ENCODE measurements at places on chromosomes 4 and X. TPM values are rescaled to one million over a fixed set of nuclear protein-coding genes. Genes with fewer than 3 reads are reported as not detected.

Gene GABRE
- total RNA-seq, result 7.4 TPM

Gene ATP1B4
- not detected for total RNA-seq

Gene KLHL4
- 27.0 TPM for total RNA-seq

Gene MAGEH1
- 30.9 TPM for total RNA-seq

Gene ZC4H2
- 4.9 TPM for total RNA-seq

Gene C4orf17
- total RNA-seq, result not detected

Gene CAPN6
- total RNA-seq, result not detected

Gene SMS
- total RNA-seq, result 291 TPM

Gene PDZD4
- not detected for total RNA-seq

Gene NPY2R
- total RNA-seq, result not detected

Gene FGF13
- total RNA-seq, result not detected

Gene GPR143
- 5.5 TPM for total RNA-seq

Gene IL21
- total RNA-seq, result not detected

Gene ZFYVE28
- 3.3 TPM for total RNA-seq

Gene GPR119
- not detected for total RNA-seq

Gene UNC5C
- total RNA-seq, result under 0.01 TPM

Gene FMR1NB
- not detected for total RNA-seq

Gene SHROOM4
- total RNA-seq, result 21.3 TPM

Gene SYNPO2
- total RNA-seq, result under 0.01 TPM

Gene CT45A5
- total RNA-seq, result not detected

Gene NEIL3
- 10.2 TPM for total RNA-seq

Gene CT55
- not detected for total RNA-seq

Gene APBB2
- total RNA-seq, result 134 TPM

Gene PQBP1
- 99.7 TPM for total RNA-seq

Gene CCDC120
- total RNA-seq, result 0.61 TPM

Gene VCX
- total RNA-seq, result not detected

Gene SPP1
- 1.4 TPM for total RNA-seq

Gene ATP5ME
- 78.0 TPM for total RNA-seq

Gene NXF2B
- total RNA-seq, result not detected

Gene RTL3
- total RNA-seq, result not detected

Gene TDO2
- not detected for total RNA-seq

Gene RENBP
- 1.9 TPM for total RNA-seq

Gene NKX1-1
- not detected for total RNA-seq

Gene SPACA5
- total RNA-seq, result not detected

Gene CEP44
- 11.4 TPM for total RNA-seq

Gene DDIT4L
- 2.9 TPM for total RNA-seq

Gene OTC
- total RNA-seq, result not detected

Gene SSX1
- not detected for total RNA-seq

Gene PUDP
- total RNA-seq, result 17.5 TPM

Gene BLOC1S4
- total RNA-seq, result 14.9 TPM

Gene OTUD4
- 27.1 TPM for total RNA-seq

Gene HPGDS
- total RNA-seq, result not detected

Gene F8A1
- total RNA-seq, result 1.2 TPM

Gene MXRA5
- total RNA-seq, result 0.46 TPM

Gene MTNR1A
- total RNA-seq, result not detected

Gene PARM1
- not detected for total RNA-seq

Gene ASB5
- total RNA-seq, result not detected

Gene UCHL1
- total RNA-seq, result 433 TPM

Gene GUCY1A1
- 20.1 TPM for total RNA-seq

Gene PORCN
- 5.8 TPM for total RNA-seq

Gene PPBP
- not detected for total RNA-seq

Gene PYURF
- total RNA-seq, result 104 TPM

Gene WNK3
- 0.97 TPM for total RNA-seq

Gene SERPINA7
- not detected for total RNA-seq

Gene CRMP1
- total RNA-seq, result not detected

Gene ATP11C
- 65.2 TPM for total RNA-seq

Gene REELD1
- not detected for total RNA-seq

Gene AKAP14
- total RNA-seq, result not detected
